GDM1 (cell line): ENCODE measurements at places on chromosomes 3 and 15.

DNA sequence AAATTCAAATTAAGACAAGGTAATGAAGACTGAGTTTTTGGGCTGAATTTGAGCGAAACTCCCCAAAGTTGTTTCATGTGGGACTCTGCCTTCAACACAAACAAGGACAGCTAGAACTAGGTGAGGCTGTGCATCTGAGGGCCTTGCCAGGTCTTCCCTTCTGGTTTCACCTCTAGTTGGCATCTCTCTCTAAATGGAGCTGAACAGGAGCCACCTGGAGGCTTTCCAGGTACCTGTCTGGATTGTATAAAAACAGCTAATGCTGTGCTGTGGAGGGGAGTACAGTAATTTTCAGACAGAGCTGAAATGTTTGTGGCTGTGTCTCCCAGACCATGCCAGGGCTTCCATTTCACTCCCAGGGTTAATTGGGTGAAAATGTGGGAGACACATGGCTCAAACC, 27.1 kb downstream of the TRIM71 start:
- DNase-seq: no peak

- DNase-seq: no peak
Measured at GRCh38 chr3:90036939-90037469, 929.6 kb downstream of the EPHA3 start.

DNA sequence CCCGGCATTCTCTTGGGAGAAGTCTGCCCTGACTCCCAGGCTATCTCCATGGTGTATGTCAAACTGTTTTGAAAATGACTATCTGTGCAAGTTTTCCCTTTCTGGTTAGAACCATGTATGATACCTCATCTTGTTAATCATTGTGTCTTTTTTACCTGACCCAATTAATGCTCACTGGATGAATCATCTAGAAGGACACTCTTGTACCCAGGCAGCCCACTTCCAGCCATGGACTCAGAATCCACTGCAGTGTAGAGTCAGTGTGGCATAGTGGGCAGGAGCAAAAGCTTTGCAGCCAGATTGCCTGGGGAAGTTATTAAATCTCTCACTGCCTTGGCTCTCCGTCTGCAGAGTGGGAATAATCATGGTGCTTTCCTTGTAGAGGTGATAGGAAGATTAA, 1.2 kb downstream of the FAM3D start:
- no peak for DNase-seq

- DNase-seq: no peak
Measured at GRCh38 chr15:40285151-40285550, 2.3 kb upstream of the ANKRD63 start.

DNA sequence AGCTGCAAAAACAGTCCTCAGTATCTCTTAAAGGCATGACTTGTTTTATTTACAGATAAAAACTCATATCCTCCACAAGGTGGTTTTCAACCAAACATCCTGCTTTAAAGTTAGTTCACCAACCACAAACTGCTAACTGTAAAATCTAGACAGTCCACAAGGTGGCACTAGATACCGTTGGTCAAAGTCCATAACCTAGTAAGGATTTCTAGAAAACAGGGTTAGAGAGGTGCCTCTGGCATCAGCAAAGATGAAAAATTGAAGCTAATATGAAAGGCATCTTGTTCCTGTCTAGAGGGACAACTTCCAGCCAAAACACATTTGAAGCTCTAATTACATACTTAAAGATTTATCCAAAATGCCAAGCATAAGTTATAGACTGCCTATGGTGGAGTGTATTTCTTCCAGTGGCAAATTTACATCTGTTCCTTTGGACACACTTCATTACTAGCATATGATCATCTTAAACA, 56.0 kb downstream of the ZMAT3 start:
- peak; percentile 32 for DNase-seq

DNA sequence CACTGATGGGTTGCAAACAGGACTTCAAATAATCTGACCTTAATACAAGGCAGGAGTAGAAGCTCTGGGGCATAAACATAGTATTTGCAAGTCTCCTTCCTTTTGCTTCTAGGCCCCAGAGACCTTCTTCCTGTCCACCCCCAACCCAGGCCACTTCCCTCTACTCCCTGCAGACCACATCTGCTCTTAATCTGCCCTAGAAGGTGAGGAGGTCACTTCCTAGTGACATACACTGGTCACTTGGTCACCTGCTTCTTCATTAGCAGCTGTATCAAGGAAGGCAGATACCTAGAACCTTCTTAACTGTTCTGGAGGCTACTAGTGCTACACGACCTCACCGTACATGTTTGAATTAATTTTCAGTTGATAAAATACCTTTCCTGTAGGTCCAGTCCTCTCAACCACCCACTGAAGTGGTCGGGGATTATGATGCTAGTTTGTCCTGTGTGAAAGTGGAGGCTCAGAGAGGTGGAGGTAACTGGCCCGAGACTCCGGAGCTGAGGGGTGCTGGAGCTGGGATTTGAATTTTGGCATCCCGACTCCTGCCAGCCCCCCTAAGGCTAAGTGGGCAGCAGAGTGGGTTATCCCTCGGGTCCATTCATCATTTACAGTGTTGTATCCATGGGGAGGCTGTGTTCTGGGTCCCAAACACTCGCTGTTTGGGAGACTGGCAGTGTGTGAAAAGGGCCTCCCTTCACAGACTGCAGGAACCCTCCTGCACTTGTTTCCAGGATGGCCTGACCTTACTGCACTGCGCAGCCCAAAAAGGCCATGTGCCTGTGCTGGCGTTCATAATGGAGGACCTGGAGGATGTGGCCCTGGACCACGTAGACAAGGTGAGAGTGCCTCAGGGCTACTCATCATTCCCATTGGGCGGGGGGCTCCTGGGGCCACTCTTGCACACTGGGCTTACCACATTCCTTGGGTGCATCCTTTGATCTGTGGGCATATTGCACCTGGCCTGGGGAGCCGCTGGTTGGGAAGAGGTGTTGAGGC, 13.9 kb downstream of the ANKDD1A start:
- DNase-seq: no peak

DNA sequence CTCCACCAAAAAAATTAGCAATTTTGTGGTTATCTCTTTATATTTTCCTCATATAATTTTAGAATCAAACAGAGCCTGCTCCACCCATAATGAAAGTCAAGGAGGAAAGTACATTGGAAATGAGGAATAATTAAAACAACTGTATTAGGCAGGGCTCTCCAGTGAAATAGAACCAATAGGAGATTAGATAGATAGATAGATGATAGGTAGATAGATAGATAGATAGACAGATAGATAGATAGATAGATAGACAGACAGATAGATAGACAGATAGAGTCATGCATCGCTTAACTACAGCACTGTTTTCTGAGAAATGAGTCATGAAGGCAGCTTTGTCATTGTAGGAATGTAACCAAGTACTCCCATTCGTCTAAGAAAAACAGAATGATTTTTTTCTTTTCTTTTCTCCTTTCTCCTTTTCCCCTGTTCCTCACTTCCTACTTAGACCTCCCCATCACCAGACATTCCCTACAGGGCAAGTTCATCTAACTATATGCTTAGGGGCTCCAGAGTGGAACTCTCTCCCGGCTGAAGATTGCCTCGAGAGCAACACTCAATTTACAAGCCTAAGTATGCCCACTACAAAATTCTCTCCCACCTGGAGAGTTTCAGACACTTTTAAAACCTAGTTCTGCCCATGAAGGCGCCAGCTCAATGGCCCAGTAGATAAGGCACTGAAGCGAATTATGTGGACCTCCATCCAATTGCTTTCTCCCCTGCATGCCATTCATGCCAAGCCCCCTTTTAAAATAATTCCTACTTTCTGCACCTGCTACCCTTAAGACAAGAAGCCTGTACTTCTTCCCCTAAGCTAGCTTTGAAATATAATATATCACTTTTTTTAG, 53.3 kb upstream of the LIPC start:
- no peak for DNase-seq

DNA sequence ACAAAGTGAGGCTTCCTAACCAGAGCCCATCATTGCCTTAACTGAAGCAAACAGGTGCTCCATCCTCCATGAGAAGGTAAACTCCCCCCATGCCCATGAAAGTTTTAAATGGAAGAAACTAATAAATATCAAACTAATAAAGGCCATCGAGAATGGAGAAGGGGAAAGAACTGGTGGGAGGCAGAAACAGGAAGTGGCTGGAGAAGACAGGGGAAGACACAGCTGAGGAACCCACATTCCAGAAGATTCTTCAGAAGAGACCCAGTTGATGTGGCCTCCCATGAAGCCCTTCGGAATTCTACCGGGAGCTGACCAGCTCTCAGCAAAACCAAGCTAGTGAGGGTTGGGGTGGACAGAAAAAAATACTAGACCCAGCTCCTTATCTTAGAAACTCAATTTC, 41.6 kb downstream of the SH3BP5 start:
- DNase-seq: no peak

DNA sequence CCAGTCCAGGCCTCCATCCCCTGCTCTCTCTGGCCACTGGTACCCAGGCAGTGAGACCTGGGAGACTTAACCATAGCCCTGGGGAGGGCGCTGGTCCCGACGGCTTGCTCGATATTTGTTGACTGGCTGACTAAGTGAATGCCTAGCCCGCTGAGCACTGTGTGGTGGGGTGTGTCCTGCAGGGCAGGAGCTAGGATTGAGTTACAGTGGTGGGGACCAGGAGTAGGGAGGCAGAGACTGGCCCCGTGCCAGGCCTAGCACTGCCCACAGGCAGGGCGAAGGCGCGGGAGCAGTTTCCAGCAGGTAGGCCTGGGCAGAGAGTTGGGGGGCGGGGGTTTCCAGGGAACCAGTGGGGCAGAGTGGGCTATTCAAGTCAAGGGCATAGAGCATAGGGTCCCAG, at the start of gene VILL:
Gene VILL, plus strand, starts transcription at position 260 of the 400 bp plus-strand sequence. CDS start 2,887 bp downstream, outside the sequence.
- DNase-seq: no peak

GRCh38 chr15:54618120-54618519, 578.6 kb downstream of the RSL24D1 start:
- no peak for DNase-seq

- DNase-seq: no peak
Measured at GRCh38 chr15:90161950-90162361, 39.2 kb upstream of the SEMA4B start.

GRCh38 chr15:65201918-65202317, 9.4 kb downstream of the CILP start:
- DNase-seq: no peak

GRCh38 chr15:26660241-26660640, 112.6 kb downstream of the GABRB3 start:
- DNase-seq: no peak

GRCh38 chr3:73378207-73378606, 246.5 kb downstream of the PDZRN3 start:
- DNase-seq: no peak

DNA sequence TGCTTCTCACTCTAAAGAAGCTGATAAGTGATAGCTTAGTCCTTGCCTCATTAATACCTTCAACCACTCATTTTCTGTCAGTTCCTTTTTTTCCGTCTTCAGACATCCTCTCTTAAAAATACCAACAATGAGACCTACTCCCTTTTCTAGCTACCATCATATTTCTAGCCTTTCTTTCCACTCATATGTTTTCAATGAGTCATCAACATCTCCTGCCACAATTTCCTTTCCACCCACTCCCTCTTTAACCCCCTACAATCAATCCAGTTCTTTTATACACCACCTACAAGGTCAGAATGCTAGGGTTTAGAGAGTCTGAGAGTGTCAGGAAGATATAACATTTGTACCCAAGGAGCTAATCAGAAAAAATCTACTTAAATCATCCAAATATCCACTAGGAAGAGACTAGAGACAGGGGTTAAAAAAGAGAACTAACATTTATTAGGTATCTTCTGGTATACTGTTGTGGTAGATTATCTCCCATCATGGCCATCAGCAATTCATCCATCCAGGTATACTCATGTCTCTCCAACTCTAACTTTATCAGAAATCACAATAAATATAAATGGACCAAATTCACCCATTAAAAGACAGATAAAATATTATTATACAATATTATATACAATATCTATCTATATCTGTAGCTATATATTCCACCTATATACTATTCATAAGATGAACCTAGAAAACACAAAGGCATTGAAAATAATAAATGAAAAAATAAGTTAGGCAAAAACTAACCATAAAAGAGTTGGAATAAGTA, 42.5 kb downstream of the MYLK start:
- DNase-seq: no peak

- DNase-seq: no peak
Measured at GRCh38 chr3:138513090-138513843, 78.9 kb downstream of the ESYT3 start.

DNA sequence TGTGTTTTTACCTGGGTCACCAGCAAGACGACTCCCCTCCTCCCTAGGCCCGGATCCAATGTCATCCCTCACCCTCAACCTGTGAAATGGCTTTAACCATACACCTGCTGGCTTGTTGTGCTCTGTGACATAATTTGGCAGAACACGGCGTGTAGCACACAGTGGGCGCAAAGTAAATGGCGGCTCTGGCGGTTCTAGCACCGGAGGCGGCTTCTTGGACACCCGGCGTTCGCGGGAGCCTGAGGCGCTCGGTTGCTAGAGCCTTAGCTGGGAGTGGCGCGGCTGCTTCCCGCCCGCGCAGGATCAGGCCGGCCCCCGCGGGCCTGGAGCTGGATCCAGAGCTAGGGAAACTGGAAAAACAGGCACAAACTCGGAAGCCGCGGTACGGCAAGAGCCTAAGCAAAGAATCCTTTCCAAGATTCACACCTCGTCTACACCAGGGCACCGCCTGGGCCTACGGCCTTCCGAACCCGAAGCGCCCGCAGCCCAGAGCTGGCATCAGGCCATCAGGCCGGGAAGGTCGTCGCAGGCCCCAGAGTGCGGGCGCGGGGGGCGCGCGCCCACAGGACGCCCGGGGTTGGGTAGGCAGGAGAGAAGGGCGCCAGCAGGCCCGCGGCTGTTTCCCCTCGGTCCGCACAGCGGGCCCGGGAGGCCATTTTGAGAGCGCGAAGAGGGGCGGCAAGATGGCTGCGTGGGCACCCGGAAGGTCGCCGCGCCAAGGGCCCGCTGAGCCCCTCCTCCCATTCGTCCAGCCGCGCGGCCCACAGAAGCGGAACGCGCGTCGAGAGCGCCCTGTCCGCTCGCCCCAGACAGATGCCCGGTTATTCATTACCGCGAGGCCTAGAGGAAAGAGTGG, 43.9 kb upstream of the POLG start:
- no peak for DNase-seq

DNA sequence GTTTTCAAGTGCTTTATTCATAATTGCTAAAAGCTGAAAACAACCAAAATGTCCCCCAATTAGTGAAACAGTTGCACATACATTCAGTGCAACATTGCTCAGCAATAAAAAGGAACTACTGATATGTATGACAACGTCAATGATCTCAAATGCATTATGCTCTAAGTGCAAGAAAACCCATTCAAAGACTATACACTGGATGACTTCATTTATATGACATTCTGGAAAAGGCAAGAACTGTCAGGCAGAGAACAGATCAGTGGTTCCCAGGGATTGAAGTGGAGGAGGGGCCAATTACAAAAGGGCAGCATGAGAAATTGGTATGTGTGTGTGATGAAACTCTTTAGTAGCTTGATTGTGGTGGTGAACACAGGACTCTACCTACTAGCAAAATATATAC, 585.6 kb downstream of the TBL1XR1 start:
- DNase-seq: no peak

DNA sequence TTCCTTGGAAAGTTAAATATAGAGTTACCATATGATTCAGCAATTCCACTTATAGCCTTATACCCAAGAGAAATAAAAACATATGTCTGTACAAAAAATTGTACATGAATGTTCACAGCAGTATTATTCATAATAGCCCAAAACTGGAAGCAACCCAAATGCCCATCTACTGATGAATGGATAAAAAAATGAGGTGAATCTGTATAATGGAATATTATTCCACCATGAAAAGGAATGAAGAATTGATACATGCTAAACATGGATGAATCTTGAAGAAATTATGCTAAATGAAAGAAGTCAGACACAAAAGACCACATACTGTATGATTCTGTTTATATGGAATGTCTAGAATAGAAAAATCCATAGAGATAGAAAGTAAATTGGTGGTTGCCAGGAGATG, 61.4 kb downstream of the TTC23 start:
- DNase-seq: no peak
